ENCODE measurements at places on chromosomes 4 and X. TPM values are rescaled to one million over a fixed set of nuclear protein-coding genes. Genes with fewer than 3 reads are reported as not detected.

GRCh38 chr4:168279556-168279955 lies 39.0 kb downstream of the DDX60 start:
- DNase-seq = no peak
- H3K27me3 ChIP-seq = no peaks in the 10 kb centered on the region
- no peak overlapping the region for H3K27ac ChIP-seq
- no peaks in the 10 kb centered on the region for H3K4me1 ChIP-seq
- H3K4me3 ChIP-seq = no peak overlapping the region
- H3K36me3 ChIP-seq = no peaks in the 10 kb centered on the region

MAOA gene
- total RNA-seq = 5.2 TPM

F9 gene
- not detected for total RNA-seq

NPY5R gene
- total RNA-seq = 2.4 TPM

- H3K4me1 ChIP-seq = no peaks in the 10 kb centered on the region
- no peaks in the 10 kb centered on the region for H3K36me3 ChIP-seq
- H3K27me3 ChIP-seq = no peaks in the 10 kb centered on the region
- no peak overlapping the region for H3K27ac ChIP-seq
- H3K4me3 ChIP-seq = no peak overlapping the region
These were observed 331.7 kb downstream of the GPM6A start for GRCh38 chr4:175480404-175480803.

RAP1GDS1 gene
- total RNA-seq = 32.4 TPM

- no peak overlapping the region for H3K27ac ChIP-seq
- no peak for DNase-seq
- no peaks in the 10 kb centered on the region for H3K4me1 ChIP-seq
These were observed 18.3 kb upstream of the TBC1D9 start for GRCh38 chr4:140774510-140774909.

DNA sequence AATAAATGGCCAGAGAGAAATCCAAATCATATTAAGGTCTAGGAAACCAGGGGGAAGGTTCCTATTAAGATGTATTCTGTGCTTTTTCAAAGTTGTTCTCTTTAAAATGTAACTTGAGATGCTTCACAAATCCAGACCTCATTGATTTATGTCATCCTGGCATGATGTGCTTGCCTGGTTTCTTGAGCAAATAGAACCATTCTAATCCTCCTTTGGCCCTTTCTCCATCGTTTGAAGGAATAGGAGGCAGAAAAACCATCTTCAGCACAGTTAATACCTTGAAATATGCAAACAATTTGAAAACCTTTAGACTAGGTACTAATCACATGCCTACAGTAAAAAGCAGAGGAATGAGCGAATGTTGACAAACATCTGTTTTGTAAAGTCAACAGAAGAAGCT lies 202.2 kb upstream of the CXorf66 start:
- H3K4me1 ChIP-seq = no peaks in the 10 kb centered on the region
- no peaks in the 10 kb centered on the region for H3K36me3 ChIP-seq
- H3K27ac ChIP-seq = no peak overlapping the region
- no peaks in the 10 kb centered on the region for H3K27me3 ChIP-seq
- no peak for DNase-seq

DNA sequence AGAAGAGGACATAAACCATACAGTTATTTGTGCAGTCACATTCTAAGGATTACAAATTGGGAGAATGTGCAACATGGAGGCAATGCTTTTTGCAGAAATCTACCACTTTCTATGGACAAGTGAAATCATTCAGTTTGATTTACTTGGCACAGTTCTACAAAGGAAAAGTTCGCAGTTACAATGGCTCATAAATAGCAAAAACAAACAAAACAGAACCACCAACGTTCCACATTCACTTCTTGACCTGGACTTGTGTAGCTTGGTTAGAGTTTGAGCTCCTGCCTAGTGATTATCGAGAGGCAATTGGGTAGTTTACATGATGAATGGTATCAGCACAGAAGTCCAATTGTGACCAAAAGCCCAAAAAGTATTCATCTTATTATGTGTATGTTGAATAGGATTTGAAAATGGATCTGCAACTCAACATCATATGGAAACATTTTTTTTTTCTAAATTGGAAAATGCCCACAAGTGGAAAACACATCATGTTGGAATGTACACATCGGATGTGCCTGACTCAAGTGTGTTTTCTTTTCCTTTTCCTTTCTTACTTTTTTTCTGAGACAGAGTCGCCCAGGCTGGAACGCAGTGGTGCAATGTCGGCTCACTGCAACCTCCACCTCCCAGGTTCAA lies 123.8 kb downstream of the LUZP4 start:
- H3K36me3 ChIP-seq = no peaks in the 10 kb centered on the region
- H3K4me3 ChIP-seq = no peak overlapping the region
- no peak for DNase-seq
- H3K27ac ChIP-seq = no peak overlapping the region
- H3K4me1 ChIP-seq = no peaks in the 10 kb centered on the region

PABPC1L2B gene
- total RNA-seq = 0.19 TPM

HS3ST1 gene
- 0.94 TPM for total RNA-seq

- peak; percentile 93 for DNase-seq
- peak overlapping the region; percentile 68 for H3K27ac ChIP-seq
- H3K27me3 ChIP-seq = no peaks in the 10 kb centered on the region
- peaks cover 26% of the 10 kb centered on the region for H3K4me1 ChIP-seq
- no peak overlapping the region for H3K4me3 ChIP-seq
- no peaks in the 10 kb centered on the region for H3K36me3 ChIP-seq
These were observed 20.0 kb downstream of the CFAP97 start for GRCh38 chr4:185183622-185184281.

DNA sequence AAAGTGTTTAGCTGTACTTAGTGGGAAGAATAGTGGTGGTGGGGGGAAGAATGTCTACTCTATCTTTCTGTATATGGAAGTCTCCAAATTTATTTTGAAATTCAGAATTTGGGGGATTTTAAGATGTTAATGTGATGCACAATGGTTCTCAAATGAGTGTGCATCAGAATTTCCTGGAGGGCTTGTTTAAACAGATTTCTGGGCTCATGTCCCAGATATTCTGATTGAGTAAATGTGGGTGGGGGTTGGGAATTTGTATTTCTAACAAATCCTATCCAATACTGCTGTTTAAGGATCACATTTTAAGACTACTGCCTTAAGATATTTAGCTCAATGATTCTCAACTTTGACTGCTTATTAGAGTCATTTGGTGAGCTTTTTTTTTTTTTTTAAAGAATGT lies 15.1 kb upstream of the INTS6L start:
- no peaks in the 10 kb centered on the region for H3K4me1 ChIP-seq
- H3K27ac ChIP-seq = no peak overlapping the region
- no peak for DNase-seq
- no peaks in the 10 kb centered on the region for H3K27me3 ChIP-seq

KLF8 gene
- 11.5 TPM for total RNA-seq

DNA sequence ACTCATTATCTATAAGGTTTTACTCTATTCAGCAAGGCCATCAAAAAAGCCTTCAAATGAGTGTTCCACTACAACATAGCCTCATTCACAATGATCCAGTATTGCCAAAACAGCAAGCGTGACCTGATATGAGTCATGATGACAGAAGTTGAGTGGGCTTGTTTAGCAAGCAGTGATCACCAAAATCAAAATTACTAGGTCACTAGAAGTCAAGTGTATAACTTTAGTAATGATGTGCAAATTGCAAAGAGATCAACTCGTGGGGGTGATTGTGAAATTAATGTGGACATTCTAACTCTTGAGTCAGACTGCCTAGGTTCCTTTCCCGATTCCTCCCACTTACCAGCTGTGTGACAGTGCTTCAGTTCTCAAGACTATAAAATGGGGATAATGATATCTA lies 124.5 kb downstream of the CHM start:
- H3K4me1 ChIP-seq = 0 out of 2 replicates have a peak, but pooled peaks cover 3% of the 10 kb centered on the region
- no peak overlapping the region for H3K27ac ChIP-seq
- no peaks in the 10 kb centered on the region for H3K27me3 ChIP-seq
- H3K4me3 ChIP-seq = no peak overlapping the region
